Neuronal stem cell (in vitro differentiated cells): ENCODE measurements at places on chromosomes 2 and 18.

- DNase-seq: no peak
Observed at GRCh38 chr2:132813422-132813821, 143.4 kb upstream of the LYPD1 start.

DNA sequence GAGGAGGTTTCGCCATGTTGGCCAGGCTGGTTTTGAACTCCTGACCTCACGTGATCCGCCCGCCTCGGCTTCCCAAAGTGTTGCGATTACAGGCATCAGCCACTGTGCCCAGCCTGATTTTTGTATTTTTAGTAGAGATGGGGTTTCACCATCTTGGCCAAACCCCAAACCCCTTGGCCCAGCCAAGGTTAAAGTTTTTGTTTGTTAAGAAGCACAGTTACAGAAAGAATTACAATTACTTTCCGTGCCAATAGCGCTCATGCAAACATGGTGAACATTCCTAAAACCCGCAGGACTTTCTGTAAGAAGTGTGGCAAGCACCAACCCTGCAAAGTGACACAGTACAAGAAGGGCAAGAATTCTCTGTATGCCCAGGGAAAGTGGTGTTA, 26.1 kb downstream of the ITSN2 start:
- no peak for DNase-seq

GRCh38 chr2:128012698-128013097, 15.2 kb downstream of the SAP130 start:
- no peak for DNase-seq

GRCh38 chr2:105256431-105257047, 15.0 kb downstream of the GPR45 start:
- no peak for DNase-seq

- no peak for DNase-seq
Observed at GRCh38 chr2:216281316-216281715, 91.0 kb downstream of the MARCHF4 start.
